Naive thymus-derived CD4-positive, alpha-beta T cell (primary cell): ENCODE measurements at places on chromosomes 16 and 17.

DNA sequence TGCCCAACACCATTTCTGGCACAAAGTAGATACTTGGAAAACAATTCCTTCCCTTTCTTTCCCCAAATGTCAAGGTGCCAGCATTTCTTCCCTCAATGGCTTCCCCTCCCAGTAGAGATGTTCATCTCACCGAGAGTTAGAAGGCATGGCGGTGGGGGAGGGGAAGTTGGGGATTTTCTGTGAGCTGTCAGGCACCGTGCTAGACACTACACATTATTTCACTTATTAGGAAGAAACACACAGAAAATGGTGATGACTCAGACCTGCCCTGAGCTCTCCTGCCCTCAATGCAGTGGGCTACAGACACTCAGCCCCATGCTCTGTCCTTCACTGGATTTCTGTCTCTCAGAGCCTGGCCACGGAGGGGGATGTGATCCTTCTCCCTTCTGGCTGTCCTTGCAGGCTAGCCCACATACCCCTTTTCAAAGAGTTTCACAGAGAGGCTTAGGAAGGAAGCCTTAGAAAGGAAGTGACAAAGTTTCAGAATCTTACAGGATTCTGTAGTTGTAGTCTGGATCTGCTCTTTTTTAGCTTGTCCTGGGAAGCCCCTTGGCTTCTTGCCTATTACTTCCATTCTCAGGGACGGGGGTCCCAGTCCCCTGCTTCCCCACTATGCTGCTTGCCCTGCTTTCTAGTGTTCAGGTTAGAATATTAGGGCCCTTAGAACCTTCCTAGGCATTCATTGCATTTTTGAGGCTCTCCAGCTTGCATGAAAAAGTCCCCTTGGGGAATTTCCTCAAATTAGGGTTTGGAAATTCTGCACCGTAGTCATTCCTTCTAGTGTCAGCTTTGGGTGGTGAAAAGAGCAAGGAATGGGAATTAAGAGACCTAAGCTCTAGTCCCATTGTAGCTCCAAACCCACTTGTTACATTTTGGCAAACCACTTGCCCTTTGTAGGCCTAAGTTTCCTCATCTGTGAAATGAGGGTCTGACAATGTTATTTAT, 12.2 kb upstream of the CCL5 start:
- no peak for DNase-seq

- no peak for DNase-seq
Observed at GRCh38 chr16:66370786-66371684, 4.5 kb downstream of the CDH5 start.

DNA sequence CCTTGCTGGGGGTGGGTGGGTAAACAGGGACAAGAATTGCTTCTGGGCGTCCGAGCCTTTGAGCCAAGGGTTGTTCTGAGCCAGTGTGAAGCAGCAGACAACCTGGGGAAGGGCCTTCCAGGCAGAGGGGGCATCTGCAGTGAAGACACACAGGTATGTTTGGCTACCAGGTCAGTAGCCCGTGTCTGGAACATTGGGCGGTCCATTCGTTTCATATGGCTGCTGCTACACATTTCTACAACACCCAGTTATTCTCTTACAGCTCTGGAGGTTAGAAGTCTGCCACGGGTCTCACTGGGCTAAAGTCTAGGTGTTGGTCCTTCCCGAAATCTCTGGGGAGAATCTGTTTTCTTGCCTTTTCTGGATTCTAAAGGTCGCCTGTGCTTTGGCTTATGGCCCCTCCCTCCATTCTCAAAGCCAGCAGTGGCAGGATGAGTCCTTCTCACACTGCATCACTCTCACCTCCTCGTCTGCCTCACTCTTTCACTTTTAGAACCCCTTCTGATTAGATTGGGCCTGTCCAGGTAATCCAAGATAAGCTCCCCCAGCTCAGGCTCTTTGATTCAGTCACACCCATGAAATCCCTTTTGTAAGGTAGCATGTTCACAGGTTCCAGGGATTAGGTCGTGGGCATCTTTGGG, 136.1 kb downstream of the CLEC16A start:
- DNase-seq, result no peak

DNA sequence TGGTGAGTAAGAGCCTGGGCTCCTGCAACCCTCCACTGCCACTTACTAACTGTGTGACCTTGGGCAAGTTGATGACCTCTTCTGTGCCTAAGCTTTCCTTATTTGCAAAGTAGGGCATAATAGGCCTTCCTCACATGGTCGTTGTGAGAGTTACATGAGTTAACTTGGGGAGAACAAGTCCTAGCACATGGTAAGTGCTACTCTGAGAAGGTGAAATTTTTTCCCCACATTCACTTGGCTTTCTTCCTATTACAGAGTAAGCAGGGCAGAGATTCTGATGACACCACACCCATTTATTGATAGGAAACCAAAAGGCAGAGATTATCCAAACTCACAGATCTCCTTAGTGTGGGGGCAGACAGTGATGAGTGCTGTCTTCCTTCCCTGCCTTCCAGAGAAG, 1.6 kb downstream of the KCNH4 start:
- no peak for DNase-seq

DNA sequence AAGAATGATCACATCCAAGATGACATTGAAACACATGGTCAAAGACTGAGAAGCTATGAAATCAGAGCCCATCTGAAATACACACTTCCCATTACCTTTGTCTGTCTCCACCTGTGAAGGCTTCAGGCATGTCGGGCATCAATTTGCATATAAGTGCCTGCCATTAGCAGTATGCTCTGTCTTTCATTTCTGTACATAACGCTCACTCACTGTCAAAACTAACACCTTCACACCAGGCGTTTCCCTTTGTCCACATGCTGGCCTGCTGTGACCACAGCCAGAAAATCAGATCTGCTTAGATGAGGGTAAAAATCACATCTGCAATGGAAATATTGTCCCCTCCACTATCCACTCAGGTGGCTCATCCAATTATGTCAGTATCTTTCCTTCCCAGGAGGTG, 524.8 kb downstream of the TOX3 start:
- DNase-seq, result no peak

GRCh38 chr16:4918781-4919251, 18.1 kb downstream of the PPL start:
- DNase-seq, result no peak

DNA sequence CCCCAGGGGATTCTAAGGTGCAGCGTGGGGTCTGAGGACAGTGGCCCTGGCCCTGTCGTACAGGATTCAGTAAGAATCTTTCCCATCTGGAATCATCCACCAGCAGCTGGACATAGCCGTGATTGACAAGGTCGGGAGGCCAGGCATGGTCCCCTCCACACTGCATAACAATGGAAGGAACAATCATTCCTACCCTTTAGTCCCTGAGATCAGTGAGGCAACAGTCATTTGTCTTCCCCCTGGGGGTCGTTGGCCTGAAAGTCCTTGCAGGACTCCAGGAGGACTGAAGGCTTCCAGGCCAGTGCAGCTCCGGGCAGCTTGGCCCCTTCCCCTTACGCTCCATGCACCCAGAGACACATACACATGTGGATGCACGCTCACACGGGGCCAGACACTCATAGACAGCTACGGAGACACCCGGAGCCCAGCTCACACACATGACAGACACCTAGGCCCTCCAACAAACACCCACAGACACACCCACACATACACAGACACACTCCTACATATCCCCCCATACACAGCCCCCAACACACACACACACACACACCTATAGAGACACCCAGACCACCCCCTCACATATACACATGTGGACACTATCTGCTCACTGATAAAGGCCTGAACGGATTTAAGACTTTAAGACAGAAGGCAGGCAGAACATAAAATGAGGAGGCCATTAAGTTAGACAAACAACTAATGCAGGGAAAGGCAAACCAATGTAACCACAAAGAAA, 42.9 kb downstream of the LITAF start:
- no peak for DNase-seq

- DNase-seq, result no peak
Observed at GRCh38 chr17:78377858-78378224, 608 bp upstream of the PGS1 start.

DNA sequence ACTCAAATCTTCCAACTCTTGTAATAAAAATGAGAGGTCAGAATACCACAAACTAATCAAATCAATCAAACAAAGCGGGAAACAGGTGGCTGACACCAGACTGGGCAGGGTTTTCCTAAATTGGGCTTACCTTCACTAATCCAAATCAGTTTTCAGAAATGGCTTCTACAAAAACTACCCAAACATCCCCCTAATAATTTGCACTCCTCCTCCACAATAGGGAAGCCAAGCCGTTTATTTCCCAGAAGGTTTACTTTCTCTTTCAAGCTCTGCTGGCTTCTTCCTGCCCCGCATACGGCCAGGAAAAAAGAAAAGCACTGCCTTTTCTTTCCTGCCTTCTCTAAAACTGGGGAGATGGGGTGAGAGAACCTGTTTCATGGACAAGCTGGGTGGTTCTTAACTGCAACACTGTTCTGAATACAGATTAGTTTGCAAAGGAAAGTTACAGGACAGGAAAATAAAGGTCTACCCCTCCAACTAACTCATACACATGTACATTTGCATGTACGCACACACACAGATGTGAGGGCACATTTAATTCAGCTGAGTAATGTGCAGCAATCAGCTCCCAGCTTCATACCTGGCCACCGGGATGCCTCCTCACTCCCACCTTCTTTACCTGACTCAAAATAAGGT, 9.2 kb downstream of the STAT3 start:
- no peak for DNase-seq

GRCh38 chr17:61575352-61575975, 15.6 kb downstream of the NACA2 start:
- no peak for DNase-seq

DNA sequence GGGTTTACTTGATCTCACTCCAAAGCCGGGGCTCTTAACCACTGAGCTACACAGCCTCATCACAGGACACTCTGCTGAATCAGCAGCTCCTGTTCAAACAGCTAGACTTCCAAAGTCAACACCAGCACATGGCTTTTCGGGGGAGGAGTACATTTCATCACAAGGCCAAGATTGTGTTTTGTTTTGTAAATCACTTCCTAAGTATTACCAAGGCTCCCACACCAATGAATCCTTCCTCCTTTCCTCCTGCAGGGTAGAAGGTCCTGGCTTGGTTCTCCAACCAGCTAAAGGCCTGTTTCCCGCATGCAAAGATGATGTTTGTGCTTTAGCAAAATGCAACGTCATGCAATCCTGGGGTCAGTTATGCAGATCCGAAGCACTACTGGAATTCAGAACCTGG, 152.5 kb downstream of the XYLT1 start:
- no peak for DNase-seq

DNA sequence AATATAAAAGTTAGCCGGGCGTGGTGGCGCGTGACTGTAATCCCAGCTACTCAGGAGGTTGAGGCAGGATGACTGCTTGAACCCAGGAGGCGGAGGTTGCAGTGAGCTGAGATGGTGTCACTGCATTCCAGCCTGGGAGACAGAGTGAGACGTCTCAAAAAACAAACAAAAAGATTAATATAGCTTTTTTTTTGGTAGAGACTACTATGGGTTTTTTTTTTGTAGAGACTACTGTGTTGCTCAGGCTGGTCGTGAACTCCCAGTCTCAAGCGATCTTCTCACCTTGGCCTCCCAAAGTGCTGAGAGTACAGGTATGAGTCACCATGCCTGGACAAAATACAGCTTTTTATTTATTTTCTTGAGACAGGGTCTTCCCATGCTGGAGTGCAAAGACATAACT, 20.2 kb downstream of the ZNRF1 start:
- no peak for DNase-seq

DNA sequence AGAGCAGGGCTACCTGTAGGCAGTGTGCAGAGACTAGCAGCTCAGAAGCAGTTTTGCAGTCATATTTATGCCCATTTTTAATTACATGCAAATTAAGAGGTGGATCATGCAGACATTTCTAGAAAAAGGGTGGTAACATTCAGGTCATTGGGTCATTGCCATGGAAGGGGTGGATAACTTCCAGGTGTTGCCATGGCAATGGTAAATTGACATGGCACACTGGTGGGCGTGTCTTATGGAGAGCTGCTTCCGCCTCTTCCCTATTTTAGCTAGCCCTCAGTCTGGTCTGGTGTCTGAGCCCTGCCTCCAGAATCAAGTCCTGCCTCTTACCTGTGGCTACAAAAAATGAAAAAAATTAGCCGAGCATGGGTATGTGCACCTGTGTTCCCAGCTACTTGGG, 2.8 kb upstream of the DNAI2 start:
- no peak for DNase-seq

DNA sequence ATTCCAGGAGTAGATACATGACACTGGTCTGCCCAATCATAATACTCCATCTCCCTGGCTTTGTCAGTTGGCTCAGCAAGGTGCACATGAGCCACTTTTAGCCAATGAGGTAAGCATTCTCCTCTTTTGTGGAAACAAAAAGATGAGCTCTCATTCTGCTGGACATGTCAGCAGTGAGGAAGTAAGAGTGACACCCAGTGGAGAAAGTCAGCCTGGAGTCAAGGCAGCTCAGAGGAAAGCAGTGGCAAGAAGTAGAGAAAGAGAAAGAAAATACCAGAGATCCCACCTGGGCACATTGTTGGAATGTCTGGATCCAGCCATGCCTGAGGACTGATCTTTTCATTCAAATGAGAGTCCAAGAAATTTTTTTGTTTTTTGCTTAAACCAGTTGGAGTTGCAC, 496.9 kb upstream of the C16orf82 start:
- DNase-seq, result no peak

GRCh38 chr16:22878955-22879354, 65.0 kb downstream of the HS3ST2 start:
- DNase-seq, result no peak

DNA sequence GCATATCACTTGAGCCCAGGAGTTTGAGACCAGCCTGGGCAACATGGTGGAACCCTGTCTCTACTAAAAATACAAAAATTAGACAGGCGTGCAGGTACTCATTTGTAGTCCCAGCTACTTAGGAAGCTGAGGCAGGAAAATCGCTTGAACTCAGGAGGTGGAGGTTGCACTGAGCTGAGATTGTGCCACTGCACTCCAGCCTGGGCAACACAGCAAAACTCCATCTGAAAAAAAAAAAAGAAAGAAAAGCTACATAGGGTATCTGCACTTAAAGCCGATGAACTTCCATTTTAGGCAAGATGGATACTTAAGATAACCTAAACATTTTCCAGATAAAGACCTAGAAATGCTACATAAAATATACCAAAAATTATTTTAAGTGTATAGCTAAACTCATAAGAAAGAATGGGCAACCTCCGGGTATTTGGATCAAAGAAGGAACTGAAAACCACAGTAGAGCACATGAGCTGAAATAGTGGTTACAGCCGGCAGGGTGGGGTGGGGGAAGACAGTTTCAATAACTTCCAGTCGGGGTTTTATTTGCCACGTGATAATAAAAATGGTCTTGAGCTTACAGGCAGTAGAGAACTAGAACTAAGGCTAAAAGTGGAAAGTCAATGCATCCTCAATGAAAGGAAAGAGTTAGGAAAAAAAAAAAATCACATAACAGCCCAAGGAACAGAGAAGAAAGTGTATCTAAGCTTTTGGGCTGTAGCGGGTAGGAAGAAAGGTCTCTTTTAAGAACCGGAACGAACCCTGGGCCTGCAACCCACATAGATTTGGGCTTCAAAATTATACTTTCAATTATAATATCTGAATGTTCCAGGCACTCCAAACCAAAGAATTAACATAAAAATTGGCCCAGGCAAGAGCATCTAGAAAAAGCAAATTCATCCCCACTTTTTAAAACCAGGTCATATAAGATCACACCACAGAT, 53.1 kb downstream of the CFDP1 start:
- peak; percentile 50 for DNase-seq

DNA sequence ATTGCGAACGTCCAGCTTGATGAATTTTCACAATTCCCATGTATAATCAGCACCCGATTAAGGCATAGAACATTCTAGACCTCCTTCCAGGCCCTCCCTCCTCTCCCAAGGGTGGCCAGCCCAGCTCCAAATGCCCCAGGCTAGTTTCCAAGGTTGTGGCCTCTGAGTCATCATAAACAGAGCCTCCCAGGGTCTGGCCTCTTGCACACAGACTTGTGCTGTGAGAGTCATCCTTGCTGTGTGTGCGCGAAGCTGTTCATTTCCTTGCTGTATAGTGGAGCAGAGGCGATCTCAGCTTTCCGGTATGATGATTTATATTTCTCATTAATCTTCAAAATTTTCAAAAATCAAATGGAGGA, 20.5 kb upstream of the JPH3 start:
- no peak for DNase-seq
